ENCODE measurements at places on chromosomes 11 and 22.

GRCh38 chr11:80702264-80702663 lies 1261.4 kb upstream of the TENM4 start:
- DNase-seq = no peak

- DNase-seq = no peak
These were observed 10.9 kb downstream of the MTCH2 start for GRCh38 chr11:47631473-47631872.

GRCh38 chr22:38967451-38968450 lies 10.3 kb downstream of the APOBEC3A start:
- no peak for DNase-seq

- DNase-seq = no peak
These were observed 1025.0 kb downstream of the JRKL start for GRCh38 chr11:97414801-97415200.

DNA sequence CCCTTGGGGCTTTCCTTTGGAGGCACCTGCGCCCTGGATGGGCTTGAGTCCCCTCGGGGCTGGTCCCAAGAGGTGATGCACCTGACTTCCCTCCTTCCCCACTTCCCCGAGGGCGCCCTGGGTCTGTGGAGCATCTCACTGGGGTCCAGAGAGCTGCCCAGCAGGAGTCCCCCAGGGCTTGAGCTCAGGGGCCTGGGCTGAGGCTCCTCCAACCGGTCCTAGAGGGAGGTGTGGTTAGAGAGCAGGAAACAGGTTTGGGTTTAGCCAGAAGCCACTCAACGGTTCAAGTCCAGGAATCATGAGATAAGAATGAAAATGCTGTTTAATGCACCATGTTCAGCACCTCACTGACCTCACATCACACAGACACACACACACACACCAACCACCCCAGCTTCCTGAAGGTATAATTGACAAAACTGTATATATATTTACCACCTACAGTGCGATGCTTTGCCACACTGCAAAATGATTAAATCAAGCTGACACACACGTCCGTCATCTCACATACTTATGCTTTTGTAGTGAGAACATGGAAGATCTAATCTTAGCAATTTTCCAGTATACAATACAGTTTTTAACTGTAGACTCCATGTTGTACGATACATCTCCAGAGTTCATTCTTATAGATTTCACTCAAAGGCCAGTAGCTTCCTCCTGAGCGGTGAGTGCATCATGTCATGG lies 628 bp upstream of the IGLL1 start:
- DNase-seq = no peak

DNA sequence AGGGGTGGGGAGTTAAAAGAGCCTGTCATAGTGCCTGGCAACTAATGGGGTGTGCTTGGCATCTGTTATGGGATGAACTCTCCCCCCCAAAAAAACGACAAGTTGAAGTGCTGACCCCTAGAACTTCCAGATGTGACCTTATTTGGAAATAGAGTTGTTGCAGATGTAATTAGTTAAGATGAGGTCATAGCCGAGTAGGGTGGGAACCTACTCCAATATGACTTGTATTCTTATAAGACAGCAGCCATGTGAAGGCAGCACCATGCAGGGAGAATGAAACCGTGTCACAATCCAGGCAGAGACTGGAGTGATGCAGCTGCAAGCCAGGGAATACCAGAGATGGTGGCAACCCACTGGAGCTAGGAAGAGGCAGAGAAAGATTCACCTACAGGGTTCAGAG lies 394.5 kb downstream of the TENM4 start:
- no peak for DNase-seq

DNA sequence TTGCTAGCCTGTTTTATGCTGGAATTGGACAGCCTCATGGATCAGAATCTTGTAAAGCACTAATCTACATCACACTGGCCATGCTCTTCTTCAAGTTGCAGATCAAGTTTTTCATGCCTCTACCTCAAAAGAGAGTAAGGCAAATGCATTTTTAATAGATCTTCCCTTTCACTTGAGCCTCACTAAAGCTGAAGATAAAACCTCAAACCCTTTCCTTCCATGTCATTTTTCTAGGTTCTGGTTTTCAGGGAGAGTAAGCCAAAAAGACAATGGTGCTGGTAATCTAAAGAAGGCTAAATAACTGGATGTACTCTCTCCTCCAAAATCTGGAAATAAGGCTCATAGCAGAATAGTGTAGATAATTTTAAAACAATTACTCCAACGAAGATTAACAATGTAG lies 28.3 kb downstream of the POU2AF1 start:
- no peak for DNase-seq

GRCh38 chr11:73414977-73415651 lies 38.9 kb downstream of the RELT start:
- no peak for DNase-seq

DNA sequence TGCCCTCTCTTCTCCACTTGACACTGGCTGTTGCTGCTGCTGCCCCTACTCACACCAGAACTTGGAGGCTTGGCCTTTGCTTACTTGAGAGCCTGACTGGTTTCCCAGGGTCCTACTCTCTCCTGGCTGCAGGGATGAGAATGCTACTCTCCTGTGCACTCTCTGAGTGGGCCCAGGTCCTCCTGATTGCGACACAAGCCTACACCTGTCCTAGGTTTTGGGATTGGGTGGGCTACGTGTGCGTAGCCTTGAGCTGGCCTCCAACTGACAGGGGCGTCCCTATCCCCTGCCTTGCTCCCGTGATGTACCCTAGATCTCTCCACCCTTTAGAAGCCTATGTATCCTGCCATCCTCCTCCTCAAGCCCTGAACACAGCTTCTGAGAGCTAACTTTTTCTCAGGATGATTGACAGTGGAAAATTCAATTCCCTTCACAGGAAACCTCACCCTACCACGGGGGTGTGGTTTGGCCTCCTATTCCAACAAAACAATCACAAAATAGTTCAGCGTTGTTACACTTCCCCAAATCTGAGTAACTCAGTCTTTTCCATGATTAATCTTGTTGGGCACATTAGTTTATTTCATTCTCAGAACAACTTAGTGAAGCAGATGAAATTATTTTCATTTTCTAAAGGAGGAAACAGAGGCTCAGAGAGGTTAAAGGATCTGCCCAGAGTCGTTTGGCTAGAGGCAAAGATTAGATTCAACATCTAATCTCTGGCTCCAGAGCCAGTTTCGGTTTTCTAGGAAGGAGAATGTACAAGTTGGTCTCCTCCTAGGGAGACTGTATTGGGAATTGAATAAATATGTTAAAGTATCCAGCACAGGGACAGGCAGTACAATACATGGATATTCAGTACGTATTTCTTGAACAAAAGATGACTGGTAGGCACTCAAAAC lies 17.6 kb upstream of the AMOTL1 start:
- DNase-seq = no peak

DNA sequence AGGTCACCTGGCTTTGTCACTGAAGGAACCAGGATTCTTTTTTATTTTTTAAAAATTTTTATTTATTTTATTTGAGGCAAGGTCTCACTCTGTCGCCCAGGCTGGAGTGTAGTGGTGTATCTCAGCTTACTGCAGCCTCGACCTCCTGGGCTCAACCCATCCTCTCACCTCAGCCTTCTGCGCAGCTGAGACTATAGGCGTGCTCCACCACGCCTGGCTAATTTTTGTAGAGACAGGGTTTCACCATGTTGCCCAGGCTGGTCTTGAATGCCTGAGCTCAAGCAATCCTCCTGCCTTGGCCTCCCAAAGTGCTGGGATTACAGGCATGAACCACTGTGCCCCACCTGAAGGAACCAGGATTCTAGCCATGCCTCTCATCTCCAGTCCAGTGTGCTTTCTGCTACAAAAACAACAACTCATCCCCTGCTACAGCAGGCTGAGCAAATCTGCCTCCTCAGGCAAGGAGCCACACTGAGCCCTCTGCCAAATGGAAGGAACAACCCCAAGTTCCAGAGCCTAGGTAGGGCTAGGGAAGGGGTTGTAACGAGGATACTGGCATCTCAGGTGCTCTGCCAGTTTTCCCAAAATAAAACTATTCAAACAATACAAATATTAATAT lies 2.6 kb upstream of the PEX26 start:
- no peak for DNase-seq

Measured in stimulated activated CD4-positive, alpha-beta T cell treated with anti-CD3 and anti-CD28 coated beads, Interleukin-4, amount 100 ng/mL, for 24 hours (primary cell).